Stimulated activated CD4-positive, alpha-beta T cell treated with anti-CD3 and anti-CD28 coated beads, Interleukin-1b, Interleukin-23, amount 100 ng/mL, for 4 hours (primary cell): ENCODE measurements at places on chromosomes 1 and 21.

- no peak for DNase-seq
Observed at GRCh38 chr1:205068457-205069040, 15.7 kb downstream of the TMEM81 start.

DNA sequence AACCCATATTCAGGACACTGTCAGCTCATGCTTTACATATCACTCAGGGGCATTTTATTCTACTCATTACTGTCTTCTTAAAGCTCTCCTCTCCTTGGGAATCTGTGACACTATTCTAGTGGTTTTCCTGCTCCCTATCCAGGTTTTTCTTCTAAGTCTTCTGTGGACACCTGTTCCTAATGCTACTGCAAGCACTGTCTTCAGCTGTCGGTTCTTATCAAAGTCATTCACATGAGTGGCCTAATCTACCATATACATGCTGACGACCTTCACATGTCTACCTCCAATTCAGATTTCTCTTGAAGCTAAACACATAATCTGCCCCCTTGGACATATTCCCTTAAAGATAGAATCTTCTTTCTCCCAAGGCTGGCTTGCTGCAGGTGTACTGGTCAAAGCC lies 39.8 kb upstream of the PRRX1 start:
- DNase-seq, result no peak

GRCh38 chr1:63674238-63674864 lies 81.1 kb downstream of the PGM1 start:
- DNase-seq, result no peak

- DNase-seq, result no peak
Observed at GRCh38 chr1:101451888-101452287, 215.1 kb downstream of the S1PR1 start.

DNA sequence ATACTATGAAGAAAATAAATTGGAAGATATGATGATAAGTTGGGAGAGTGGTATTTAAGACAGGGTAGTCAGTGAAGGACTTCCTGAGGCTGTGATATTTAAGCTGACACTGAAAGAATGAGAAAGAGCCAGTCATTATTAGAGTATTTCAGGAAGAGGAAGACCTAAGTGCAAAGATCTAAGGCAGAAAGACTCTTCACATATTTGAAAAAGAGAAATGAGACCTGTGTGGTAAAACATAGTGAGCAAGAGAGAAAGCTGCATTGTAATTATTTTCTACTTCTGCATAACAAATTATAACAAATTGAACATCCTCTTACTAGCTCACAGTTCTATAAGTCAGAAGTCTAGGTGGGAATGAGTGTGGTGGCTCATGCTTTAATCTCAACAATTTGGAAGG lies 34.6 kb upstream of the DOCK7 start:
- DNase-seq, result no peak

DNA sequence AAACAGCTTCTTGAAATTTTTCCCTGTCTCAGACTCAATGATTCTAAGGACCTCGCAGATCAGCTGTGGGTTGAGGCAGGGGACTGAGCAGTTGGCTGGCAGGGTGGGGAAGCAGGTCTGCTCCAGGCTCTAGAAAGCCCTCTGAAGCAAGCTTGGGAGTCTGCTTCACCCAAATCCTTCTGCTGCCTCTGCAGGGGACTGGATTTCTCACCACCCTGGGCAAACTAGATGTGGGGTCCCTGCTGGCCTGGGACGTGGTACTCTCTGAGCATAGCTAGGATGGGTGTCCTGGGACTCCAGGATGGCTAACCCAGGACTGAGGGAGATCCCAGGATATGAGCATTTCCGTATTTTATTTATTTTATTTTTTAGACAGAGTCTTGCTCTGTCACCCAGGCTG lies 89.3 kb downstream of the LAMC2 start:
- DNase-seq, result no peak

GRCh38 chr1:13456904-13457532 lies 46.8 kb downstream of the PRAMEF20 start:
- DNase-seq, result no peak

DNA sequence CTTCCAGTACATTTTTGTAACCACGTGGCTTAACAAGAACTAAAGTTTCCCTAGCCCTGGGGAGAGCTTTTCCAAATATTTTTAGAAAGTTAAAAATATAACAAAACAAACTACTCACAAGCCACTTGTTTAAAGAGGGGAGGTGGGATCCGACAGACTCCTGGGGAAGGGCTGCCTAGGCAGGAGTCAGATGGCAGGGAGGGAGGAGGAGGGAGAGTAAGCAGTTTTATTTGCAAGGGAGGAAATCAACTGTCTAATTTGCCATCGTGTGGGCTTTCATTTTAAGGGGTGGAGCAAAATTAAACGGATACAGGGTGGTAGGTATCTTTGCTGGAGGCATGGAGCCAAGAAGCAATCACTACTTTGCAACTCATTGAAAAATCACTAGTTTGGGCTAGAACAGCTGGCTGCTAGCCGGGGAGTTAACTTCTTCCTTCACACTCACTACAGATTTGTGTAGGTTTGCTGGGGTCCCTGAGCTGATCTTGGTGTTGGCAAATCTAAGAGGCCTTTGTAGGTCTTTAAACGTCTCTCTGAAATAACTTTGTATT lies 8.8 kb downstream of the BARHL2 start:
- no peak for DNase-seq
